Stimulated activated CD4-positive, alpha-beta T cell treated with anti-CD3 and anti-CD28 coated beads, Interleukin-4, amount 100 ng/mL, for 1 hour (primary cell): ENCODE measurements at places on chromosomes 3 and 15.

- no peak for DNase-seq
Observed at GRCh38 chr15:30922480-30923311, 19.0 kb downstream of the FAN1 start.

GRCh38 chr3:117752984-117753717 is 1043.6 kb downstream of the TUSC7 start:
- DNase-seq = no peak

- DNase-seq = no peak
Observed at GRCh38 chr3:101574388-101575112, 570 bp downstream of the PCNP start.

GRCh38 chr3:181402347-181402746 is 309.4 kb upstream of the SOX2 start:
- DNase-seq = no peak

- DNase-seq = no peak
Observed at GRCh38 chr3:3346556-3346955, 167.1 kb upstream of the CRBN start.

DNA sequence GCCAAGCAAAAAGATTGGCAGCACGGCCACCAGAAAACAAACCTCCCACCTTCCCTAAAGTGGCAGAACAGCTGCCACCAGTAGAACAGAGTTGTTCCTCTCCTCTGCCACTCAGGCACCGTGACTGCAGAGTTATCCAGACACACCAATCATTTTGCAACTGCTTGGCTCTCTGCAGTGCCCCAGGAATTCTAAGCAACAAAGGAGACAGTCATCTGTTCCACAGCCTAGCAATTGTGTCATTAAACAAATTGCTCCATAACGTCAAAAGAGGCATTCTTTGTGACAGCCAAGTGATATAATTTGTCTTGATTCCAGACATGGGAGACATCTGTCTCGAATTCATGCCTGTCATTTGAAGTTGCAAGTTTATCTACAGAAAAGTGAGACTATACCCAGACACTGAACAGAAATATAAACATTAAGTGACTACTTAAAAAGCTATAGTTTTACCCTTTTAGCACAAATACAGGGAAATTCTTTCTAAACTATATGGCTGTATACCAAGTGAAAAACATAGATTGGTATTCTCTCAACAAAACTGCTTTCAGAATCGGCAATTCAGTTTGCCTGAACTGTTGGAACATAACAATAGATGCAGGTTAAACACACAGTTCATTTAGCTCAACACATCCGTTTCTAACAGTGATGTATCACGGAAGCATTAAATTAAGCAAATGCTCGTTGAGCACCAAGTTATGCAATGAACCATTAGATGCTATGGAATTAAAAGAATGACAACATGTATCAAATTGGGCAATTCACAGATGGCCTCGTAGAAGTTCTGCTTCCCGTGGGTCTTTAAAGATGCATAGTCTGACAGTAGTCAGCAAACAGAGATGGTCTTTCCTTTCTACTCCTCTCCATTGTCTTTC is 281.3 kb downstream of the FGF12 start:
- no peak for DNase-seq

- no peak for DNase-seq
Observed at GRCh38 chr3:126935756-126936509, 47.0 kb upstream of the PLXNA1 start.

- DNase-seq = no peak
Observed at GRCh38 chr15:95929232-95929846, 401.2 kb upstream of the NR2F2 start.

DNA sequence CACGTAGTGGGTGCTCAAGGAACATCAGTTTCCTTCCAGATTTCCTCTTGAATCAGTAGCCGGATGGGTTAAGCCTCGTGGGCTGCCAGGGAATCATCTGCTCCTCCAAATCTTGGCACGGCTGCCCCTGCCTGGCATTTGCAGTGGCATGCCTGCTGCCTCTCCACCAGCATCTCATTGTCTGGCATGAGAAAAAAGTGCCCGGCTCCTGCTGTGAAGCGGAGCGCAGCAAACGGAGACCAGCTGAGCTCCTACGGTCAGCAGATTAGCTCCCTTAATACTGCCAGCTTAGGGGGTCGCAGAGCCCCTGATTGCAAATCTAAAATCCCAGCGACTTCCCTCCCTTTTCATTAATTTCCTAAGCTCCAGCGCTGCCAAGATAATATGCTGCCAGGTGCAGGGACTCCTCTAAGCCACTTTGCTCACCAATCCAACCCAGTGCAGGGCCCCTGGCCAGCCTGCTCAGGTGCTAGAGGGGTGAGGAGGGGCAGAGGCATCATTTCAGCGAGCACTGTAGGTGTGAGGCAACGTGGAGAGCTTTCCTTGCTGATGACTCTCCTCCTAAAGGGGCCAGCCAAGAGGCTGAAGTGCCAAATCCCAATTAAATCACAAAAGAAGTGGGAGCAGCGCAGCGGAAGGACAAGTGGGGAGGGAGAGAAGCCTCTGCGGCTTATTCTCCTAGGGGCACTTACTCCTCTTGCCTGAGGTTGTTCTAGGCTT is 49.6 kb upstream of the ST8SIA2 start:
- DNase-seq = no peak

- no peak for DNase-seq
Observed at GRCh38 chr15:52255008-52255407, 40.6 kb downstream of the MYO5C start.

DNA sequence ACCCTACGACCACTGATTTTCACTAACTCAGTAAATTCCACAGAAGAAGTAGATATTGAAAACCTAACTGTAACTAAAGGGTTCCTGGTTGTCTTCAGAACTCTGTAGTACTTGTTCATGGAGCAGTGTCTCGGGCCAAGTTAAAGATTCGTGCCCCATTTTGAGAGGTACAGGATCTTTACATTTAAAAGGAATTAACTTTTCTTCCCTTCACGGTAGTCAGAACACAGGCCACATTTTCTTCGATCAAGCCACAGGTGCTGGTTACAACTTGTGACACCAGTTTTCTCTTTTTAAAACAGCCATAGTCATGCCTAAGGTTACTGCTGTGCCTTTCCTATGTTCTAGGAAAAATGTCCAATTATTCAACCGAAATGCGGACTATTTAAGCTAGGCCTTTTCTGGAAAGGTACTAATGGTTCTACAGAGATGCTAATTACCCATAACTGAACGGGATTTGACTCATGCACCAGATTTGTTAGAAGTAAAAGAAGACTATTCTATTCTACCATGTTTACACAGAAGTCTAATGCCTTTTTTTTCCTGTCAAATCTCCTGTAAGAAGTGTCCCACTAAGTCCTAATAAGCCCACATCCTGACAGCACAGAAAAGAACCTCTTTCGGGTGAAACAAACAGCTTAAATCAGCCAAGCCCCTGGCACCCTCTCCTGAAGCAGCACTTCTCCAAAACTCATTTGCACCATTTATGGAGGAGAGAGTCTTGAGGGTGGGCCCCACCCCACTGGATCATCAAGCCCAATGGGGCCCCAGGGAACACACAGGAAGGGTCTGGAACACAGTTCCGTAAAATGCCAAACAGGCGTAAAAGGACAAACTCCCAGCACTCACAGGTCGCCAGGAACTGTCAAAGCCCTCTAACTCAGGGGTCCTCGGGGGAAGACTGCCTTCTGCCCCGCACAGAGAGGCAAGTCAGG is 1.9 kb downstream of the LRIG1 start:
- DNase-seq = no peak

GRCh38 chr3:50351323-50351697 is 648 bp downstream of the CYB561D2 start:
- DNase-seq = no peak

GRCh38 chr15:79094611-79095021 is 4.0 kb upstream of the RASGRF1 start:
- no peak for DNase-seq

GRCh38 chr15:34783991-34784390 is 11.4 kb downstream of the ACTC1 start:
- no peak for DNase-seq

GRCh38 chr3:78794431-78794830 is 973.4 kb downstream of the ROBO1 start:
- no peak for DNase-seq

DNA sequence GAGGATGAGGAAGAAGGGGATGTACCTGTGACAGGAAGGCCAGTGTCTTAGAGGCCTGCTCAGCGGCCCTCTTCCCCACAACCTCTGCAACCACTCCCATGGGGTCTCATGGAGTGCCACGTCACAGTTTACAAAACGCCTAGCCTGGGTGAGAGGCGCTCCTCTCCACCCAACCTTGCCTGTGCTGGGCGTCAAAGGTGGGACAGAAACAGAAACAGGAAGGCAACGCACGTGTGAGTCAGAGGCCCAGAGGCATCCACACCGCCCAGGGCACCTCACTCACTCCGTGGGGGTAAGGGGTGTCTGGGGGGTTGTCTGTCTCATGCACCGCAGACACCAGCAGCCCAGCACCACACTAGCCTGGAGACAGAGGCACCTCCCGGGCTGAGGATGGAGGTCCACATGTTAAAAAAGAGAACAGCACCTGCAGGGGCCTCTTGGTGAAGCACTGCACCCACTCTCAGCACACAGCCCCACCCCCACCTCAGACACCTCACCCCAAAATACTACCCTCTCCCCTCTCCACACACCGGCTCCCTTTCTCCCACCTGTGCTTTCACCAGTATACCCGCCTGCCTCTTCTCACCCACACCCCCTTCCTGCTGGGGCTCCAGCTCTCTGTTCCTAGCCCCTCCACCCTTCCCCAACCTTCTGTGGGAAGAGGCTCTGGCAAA is 4.7 kb upstream of the CALML4 start:
- peak; percentile 48 for DNase-seq

DNA sequence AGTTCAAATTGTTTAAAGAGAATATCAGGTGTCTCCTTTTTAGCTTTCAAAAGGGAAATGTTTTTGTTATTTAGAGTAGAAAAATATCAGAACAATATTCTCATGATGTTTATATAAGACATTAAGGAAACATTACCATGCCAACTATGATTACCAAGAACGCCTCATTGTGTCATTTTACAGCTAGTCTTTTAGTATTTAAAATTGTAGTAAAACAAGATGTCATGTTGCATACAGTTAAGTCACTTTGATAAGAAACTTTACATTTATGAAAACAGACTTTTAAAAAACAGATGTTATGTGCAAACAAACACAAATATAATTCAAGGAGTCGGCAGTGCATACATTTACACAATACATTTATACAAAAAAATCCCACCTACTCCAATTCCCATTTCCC is 4.4 kb downstream of the PLSCR4 start:
- no peak for DNase-seq

- no peak for DNase-seq
Observed at GRCh38 chr3:170344971-170345370, 12.5 kb upstream of the SKIL start.

DNA sequence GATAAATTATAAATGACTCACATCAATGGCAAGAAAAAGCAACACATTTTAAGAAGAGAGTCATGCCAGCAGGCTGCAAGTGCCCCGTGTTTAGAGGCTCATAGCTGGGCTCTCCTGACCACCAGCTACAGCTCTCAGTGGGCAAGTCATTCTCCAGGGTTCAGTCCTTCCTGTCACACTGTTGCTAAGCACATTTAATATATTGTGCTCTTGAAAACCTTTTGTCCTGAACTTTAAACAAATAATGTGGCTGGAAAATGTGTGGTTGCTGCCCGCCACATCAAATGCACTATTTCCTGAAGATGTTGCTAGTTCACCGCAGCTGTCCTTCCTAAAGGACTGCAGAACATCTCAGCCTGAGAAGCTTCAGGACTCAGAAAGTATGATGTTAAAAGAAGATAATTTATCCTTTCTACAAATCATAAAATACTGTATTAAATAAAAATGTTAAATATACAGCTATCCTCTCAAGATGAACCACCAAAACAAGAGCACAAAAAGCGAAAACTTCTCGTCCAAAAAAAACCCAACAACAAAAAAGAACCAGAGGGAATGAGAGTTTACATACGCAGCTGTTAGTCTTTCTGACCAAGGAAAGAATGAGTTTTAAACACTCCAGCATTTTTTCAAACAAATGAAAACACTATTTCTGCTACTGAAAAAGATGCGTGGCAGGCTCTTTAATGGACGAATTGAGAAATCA is 951 bp downstream of the TARS3 start:
- DNase-seq = no peak

DNA sequence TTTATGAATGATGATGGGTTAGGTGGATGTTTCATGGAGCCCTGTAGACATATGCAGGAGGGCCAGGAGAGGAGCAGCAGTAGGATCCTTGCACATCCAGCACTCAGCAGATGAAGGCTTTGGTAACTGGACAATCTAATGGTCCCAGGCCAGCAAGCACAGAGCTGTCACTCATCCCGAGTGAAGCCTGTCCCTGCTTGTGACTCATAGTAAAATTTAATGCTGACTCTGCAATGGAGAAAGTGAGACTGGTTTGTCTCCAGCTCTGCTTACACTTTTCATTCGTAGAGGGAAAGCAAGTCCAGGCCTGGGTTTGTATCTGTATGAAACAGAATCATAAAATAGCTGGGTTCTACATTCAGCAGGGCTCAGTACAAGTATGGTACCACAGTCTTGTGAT is 131.7 kb downstream of the DTWD1 start:
- DNase-seq = no peak

DNA sequence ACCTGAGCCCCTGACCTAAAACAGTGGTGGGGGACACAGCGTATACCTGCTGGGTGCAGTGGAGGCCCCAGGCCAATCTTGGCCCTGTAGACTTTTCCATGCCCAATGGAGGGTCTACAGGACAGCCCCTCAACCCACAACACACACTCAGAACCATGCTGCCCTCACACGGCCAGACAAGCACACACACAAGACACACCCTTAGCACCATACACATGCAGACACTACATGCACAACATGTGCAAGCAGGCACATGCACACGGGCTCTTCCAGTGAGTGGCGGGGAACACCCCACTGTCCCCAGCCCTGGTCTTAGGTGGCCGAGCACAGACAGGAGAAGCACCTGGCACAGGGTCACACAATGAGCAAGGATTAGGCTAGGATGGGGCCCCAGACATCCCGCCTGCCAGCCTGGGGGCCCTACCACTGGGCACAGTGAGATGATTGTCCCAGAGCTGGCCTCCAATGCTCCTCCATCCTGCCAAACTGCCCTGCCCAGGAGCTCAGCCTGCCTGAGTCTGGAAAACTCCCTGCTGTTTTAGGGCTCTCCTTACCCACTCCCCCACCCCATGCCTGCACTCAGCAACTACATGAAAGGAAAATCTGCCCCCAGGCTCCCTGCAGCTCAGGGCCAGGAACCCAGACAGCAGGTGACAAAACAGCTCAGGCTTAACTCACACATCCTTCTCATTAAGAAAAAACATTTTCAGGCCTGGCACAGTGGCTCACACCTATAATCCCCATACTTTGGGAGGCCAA is 15.8 kb downstream of the IQSEC1 start:
- DNase-seq = no peak

DNA sequence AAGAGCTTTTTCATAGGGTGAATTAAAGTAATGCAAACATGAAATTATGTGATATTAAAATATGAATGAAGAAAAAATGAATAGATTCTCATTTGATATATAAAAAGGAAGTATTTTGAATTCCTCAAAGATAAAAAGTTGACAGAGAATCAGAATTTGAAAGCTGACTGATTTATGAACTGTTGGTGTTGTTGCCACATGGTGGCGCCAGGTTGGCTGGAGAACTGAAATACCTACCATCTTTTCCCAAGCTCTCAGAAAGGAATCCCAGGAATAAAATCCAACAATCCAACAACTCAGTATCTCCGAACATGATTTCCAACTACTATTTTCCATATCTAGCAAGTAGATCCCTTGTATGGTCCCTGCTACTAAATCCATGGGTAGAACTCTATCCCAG is 3.1 kb downstream of the MYRIP start:
- DNase-seq = no peak
